ENCODE measurements at places on chromosomes 1 and 21. TPM values are rescaled to one million over a fixed set of nuclear protein-coding genes. Genes with fewer than 3 reads are reported as not detected.

The CFAP126 gene
- not detected for total RNA-seq

The CALML6 gene
- not detected for total RNA-seq

The LCE2B gene
- total RNA-seq = not detected

The SFPQ gene
- 167 TPM for total RNA-seq

The PRDM16 gene
- total RNA-seq = not detected

The HTR1D gene
- not detected for total RNA-seq

Data from renal cortical epithelial cell (primary cell).